ENCODE measurements at places on chromosomes 2 and 18. TPM values are rescaled to one million over a fixed set of nuclear protein-coding genes. Genes with fewer than 3 reads are reported as not detected.

- no peak for DNase-seq
Observed at GRCh38 chr18:39801010-39801409, 2154.0 kb upstream of the PIK3C3 start.

DNA sequence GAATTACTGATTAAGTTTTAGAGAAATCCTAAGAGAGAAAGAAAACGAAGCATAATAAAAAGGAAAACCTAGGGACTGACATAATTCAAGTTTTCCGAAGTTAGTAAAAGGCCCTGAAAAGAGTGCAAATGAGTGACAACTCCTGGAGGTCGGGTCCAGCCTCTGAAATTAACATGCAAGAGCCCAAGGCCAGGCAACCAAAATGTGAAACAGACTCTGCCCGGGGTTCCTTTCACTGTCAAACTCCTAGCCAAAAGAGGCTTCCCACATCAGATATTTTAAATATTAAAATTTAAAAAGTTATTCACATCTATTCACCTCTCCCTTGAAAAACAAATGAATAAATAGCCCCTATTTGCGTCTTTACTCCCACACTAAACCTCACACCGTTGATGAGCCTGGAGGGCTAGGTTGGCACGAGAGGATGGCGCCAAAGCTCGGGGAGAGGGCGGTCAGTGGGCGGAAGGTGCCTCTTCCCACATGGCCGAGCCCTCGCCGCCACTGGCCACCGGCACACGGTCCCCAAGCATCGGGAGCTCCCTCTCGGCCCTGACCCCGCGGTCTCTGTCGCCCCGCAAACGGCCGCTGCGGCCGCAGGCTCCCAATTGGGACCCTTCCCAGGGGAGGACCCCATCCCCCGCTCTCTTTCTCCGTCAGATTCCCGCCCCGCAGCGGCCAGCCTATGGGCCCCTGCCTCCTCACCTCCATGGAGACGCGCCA is 630 bp downstream of the PPM1G start:
- no peak for DNase-seq

The MAPK4 gene
- polyA plus RNA-seq, result 1.1 TPM

DNA sequence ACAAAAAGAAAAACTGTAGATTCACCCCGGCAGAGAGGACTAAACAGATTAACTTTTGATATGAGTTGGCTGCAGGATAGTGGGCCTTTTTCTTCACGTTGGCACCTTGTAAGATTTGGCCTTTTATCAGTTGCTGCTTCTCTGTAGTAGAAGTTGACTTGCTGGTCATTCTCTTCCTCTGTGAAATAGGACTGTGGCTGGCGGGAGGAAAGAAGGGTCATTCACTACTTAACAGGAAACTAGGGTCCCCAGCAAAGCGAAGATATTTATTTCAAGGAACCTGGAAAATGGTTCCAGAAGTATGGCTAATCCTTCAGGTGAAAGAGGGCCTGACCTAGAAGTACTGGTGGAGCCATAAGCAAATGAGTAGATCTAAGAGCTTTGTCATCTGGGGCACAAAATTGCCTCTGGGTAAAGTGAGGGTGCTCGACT is 383 bp upstream of the ATP5MC3 start:
- DNase-seq, result no peak

The CNGA3 gene
- polyA plus RNA-seq, result 0.10 TPM

DNA sequence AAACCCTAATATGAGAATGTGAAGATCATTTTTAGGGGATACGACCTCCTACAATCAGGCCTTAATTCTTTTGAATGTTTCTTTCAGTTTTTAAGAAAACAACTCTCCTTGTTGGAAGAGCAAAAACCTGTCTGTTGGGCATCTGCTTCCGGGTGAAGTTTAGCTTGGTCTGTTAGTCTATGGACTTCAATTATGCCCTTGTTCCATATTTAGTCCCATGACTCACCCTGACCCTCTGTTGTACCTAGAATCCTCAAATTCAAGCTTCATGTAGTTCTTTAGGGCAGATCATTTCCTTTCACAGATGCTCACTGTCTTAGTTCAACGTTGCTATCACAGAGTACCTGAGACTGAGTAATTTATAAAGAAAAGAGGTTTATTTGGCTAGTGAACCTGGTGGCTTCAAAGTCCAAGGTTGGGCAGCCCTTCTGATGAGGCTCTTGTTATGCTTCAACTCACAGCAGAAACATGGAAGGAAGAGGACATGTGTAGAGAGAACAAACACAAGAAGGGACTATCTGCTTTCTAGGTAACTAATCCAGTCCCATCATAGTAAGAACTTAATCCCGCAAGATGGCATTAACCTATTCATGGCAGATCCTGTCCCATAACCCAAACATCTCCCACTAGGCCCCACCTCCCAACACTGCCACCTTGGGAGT is 82.5 kb upstream of the SERPINE2 start:
- DNase-seq, result no peak

Measured in ovary (tissue), 10 donors.